Stimulated activated CD8-positive, alpha-beta memory T cell treated with anti-CD3 and anti-CD28 coated beads, Interleukin-2, amount 100 ng/mL, for 1 hour (primary cell): ENCODE measurements at places on chromosomes 6 and 20.

DNA sequence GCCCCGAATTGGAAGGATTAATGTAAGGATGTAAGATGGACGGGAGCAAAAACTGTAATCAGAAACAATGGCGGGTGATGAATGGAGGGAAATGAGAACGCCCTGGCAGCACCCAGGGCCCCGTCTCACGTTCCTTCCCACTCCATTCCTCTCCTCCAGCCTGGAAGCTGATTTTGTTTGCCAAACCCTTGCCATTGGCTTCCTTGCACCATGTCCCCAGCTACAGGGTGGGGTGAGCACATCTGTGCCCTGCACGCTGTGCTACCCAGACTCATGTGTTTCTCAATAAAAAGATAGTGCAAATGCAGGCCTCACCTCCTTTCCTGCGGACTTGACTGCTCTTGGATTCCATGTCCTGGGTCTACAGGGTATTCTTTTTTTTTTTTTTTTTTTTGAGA lies 26.7 kb downstream of the SCP2D1 start:
- DNase-seq = no peak

GRCh38 chr20:50713657-50714101 lies 17.7 kb upstream of the PARD6B start:
- no peak for DNase-seq

- DNase-seq = no peak
These were observed 109.7 kb downstream of the BANF2 start for GRCh38 chr20:17809362-17810061.

DNA sequence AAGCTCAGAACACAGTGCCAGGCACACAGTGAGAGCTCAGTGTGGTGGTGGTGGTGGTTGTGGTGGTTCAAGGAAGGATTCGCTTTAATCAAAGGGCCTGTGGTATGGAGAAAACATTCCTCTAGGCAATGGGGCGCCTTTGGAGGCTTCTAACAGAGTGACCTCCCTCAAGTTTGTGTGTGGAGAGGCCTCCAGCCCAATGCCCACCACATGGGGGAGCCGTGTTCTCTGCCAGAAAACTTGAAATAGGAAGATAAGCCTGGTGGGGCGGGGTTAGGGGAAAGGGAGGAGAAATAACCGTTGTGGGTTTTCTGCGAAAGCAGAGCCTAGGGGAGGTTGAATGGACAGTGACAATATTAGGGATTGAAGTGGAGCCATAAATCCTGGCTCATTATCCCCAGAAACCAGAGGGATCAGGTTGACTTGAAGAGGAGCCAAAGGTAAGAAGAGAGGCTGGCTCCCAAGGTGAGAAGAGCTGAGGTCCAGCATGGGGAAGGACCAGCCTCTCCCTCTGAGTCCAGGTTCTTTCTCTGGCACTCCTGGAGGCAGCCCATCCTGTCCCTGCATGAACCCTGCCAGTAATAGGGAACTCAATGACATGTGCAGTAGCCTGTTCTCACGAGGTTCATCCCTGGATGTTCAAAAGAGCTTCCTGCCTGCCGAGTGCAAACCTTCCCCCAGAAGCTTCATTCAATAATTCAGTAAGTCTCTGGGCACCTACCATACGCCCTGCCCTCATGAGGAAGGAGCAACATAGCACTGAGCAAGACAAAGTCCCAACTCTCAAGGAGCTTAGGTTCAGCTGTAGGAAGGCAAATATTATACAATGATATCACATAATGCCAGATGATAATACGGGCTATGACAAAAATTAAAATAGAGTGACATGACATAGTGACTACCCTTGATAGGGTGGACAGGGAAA lies 51.4 kb downstream of the TGM2 start:
- no peak for DNase-seq

GRCh38 chr20:4490606-4491280 lies 231.0 kb upstream of the PRND start:
- DNase-seq = no peak

GRCh38 chr20:53706466-53707370 lies 113.1 kb upstream of the ZNF217 start:
- DNase-seq = peak; percentile 10

GRCh38 chr20:1830240-1830639 lies 65.0 kb upstream of the SIRPA start:
- no peak for DNase-seq

DNA sequence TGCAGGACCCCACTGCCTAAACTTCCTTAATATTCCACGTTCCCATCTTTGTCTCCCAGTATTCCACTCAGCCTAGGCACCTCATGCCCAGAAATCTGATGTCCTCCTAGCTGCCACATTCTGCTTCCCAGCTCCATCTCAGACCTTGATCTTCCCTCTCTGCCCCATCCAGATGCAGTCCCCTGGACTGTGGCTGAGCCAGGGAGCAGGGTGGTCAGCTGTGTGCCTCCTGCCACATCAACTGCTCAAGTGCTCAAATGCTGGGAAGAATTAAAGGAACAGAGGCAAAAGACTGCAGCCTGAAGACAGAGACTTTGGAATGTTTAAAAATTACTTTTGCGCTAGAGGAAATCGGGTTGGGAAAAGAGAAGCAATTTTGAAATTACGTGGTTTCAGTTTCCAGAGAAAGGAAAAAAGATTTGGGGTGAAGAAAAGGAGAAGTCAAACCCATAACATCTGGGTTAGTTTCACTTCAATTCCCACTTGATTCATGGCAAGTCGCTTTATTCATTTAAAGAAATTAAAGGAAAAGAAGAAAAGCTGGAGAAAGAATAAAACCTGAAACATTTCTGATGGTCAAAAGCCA lies 704.8 kb downstream of the PTPRT start:
- no peak for DNase-seq

GRCh38 chr6:11162262-11162661 lies 50.7 kb upstream of the ERVFRD-1 start:
- no peak for DNase-seq

DNA sequence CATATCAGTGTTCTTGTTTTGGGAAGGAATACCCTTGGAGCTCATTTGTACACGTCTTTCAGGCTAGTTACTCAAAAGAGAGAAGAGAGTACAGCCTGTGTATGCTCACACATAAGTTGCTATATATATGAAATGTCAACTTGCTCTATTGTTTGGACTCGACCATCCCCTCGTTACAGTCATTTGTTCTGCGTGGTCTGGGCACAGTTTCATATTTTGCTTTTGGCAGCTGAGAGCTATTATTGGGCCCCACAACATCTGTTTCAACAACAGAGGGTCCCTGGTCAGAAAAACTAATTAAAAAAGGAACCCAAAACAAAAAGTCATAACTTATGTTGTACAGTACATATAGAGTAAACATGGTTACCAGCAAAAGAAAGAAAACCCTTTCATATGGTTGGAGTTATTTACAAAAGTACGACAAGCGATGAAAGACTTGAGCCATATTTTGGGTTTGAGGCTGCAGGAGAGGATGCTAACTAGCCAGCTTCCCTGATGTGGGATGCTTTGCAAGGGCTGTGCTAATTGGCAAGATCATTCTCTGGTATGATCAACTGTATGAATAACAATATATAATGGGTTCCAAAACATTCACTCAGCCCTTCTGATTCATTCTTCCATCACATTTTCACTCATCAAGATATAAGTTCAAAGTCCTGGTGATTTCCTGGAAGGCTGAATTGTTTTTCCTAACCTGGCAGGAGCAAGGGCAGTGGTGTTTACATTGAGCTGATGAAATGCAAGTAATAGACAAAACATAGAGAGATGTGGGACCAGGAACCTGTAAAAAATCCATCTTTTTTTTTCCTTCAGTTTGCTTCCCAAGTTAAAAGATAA lies 137.9 kb downstream of the RPS12 start:
- no peak for DNase-seq

DNA sequence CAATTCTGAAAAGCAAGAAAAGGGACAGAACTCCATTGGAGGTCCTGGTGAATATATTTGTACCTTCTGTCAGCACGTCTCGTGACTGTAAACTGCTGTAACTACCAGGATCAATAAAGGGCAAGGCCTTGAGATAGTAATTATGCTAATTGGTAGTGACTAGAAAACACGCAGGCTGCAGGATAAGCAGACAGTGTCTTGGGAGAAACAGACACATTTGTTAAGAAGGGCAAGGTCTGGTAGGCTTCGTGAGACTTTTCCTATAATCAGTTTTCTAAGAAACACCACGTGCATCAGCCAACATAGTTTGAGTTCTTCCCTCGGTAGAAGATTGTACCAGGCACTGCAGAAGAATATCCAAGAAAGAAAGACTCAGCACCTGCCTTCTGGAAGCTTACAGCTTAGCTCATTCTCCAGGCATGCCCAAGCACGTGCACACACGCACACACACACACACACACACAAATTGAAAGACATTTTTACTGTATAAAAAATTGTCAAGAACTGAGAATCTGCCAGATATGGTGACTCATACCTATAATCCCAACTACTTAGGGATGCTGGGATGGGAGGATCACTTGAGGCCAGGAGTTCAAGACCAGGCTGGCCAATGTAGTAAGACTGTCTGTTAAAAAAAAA lies 167.0 kb upstream of the SASH1 start:
- no peak for DNase-seq

DNA sequence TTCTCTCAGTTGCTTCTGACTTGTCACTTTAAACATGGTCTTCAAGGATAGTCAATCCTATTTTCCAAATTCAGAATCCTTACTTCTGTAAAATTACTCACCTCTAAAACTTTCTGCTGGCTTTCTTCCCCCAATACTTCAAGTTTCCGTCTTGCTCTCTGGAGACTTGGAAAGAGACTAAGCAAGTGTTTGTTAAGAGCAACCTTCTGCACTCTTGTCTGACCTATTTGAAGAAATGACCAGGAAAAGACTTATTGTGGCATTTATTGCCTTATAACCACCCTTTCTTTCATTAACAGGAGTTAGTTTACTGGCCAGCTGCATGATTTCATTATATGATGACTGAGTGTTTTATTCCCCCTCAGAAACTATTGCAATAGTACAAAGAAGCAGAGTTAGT lies 181.0 kb downstream of the TBC1D7 start:
- DNase-seq = no peak

DNA sequence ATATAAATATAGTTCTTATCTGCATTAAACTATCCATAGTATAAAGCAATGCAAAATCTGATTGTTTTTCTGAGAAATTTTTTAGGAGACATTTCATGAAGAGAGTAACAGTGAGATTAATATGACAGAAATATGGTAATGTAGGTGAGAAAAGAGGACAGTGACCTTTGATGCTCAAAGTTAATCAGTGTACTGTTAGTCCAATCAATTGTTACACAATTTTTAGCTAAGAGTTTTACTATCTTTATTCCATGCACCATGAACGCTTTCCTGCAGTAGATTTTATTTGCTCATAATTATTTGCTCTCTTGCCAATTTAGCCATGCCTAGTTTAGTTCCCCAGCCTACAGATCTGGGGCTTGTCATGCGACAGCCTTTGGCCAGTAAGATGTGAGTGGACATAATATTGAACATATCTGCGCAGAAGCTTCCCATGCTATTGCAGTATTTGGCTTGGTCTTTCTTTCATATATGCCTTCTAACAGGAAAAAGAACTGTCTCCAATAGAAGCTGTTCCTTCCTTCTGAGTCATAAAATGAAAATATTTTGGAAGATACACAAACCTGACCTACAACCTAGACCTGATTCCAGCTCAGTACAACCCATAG lies 38.7 kb downstream of the FKBP1C start:
- no peak for DNase-seq

- DNase-seq = no peak
These were observed 13.2 kb downstream of the SS18L1 start for GRCh38 chr20:62156592-62157386.

GRCh38 chr20:51310216-51310615 lies 232.3 kb downstream of the NFATC2 start:
- no peak for DNase-seq

DNA sequence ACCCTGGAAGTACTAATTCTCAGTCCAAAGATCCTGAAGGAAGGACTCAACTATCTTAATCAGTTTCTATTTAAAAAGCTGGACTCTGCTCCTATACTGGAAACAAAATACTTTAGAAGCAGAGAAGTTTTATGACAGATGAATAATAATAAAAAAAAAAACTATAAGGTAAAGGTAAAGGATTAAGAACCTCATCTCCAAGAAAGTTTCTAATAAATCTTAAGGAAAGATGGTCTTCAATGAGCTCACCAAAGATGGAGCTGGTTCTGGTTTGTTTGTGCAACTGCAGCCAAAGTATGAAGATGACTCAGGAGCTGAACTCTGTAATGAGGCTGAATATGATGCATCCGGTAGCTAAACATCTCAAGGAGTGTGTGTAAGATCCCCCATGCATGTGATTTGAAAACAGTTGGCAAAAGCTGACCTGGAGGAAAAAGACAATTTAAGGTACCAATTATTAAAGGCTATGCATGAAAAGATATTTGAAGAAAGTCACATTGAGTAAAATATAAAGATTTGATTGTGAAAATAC lies 25.2 kb downstream of the MED23 start:
- no peak for DNase-seq

DNA sequence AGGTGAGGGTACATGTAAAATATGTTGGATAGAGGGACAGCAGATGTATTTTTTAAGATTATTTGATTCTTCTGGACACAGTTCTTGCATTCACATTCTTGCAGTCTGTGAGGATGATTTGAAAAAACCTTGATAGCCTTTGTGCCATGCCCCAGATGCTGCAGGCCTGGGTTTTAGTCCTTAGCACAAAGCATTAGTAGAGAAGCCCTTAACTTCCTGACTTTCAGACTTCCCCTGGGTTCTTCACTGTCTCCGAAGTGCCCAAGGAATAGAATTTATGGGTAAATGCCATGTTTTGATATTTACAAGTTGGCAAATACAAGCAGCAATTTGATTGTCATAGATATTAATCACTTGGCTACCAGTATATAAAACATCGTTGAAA lies 67.6 kb upstream of the SUPT3H start:
- DNase-seq = no peak

DNA sequence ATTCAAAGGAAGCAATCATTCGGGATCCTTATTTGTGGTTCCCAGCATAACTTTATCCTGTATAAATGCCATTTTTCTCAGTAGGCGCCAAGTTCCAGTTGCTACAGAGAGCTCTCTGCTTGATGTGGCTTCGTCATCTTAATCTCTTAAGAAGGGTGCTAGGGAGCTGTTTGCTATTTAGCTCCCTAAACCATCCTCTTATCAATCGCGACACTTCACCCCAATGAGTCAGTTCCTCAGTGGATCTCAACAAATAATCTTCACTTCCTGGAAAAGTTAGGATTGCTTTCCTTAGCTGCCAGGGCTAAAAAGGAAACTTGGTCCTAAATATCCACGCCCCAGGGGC lies 1.3 kb upstream of the NKAIN2 start:
- DNase-seq = no peak

- DNase-seq = no peak
These were observed 16.6 kb downstream of the KIF3B start for GRCh38 chr20:32294071-32294470.

GRCh38 chr6:148590883-148591282 lies 155.9 kb upstream of the UST start:
- no peak for DNase-seq
